ENCODE measurements at places on chromosomes 7 and 10.
A peak's percentile ranks its signal among the peaks of the same experiment; 100 is the strongest.

GRCh38 chr10:6647811-6648526 lies 67.9 kb upstream of the PRKCQ start:
- DNase-seq: peak; percentile 59

DNA sequence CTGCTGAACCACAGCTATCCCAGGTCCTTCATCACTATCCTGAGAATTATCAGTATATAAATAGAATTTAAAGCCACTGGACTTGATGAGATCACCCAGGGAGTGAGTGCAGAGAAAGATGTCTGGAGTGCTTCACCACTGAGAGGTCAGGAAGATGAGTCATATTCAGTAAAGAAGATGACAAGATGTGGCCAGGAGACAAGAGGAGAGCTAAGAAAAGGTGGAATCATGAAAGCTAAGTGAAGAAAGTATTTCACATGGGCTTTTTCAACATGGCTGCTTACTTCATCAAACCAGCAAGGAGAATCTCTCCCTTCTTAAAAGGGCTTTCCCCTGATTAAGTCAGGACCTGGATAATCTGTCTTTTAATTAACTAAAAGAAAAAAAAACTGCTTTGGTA lies 9.1 kb upstream of the PRKAR2B start:
- DNase-seq: no peak

GRCh38 chr10:129846991-129847391 lies 117.1 kb downstream of the EBF3 start:
- DNase-seq: no peak

DNA sequence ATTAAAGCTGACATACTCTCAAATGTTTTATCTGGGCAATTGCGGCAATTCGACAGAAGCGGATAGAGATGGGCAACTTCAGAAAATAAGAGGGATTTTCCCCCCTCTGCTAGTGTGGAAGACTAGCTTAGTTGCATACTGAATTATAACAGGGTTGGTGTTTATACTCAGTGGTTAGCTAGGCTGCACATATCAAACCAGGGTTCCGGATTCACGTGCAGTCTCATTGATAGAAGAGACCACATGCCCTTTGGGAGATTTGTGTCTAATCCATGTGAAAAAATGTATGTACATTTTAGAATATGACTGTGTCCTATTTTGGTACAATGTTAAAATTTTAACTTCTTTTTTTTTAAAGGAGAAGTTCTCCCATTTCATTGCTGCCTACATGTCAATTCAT lies 136.9 kb upstream of the FZD1 start:
- DNase-seq: no peak

DNA sequence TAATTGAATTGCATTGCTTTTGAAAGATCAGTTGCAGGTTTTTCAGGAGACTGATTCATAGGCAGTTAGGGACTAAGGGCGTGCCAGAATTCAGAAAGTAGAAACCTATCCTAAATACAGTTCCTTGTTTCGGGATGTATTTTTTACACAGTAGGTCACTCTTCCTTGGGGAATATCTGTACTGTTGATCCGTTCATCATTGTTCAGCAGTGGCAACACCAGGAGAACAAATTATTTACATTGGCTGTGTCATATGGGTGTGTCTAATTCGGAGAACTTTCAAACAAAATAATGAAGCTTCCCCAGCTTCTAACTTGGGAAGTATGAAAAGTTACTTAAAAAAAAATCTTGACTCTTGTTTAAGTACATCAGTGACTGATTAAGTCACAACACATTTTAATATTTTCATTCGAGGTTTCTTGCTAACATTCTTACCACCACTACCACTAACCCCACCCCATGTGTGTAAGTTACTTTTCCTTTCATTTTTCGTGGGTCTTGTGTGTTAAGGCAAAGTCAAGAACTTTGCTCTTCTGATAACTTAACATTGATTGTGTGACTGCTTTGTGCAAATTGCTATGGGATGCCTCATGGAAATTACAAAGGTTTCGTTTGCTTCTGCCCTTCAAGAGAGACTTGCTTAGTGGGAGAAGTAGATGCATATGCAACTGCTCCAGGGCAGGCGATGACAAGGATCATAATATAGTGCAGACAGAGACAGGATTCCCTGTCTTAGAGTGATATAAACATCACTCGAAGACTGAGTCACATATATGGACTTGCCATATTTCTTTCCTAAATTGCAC lies 43.8 kb upstream of the RPA3 start:
- DNase-seq: no peak

DNA sequence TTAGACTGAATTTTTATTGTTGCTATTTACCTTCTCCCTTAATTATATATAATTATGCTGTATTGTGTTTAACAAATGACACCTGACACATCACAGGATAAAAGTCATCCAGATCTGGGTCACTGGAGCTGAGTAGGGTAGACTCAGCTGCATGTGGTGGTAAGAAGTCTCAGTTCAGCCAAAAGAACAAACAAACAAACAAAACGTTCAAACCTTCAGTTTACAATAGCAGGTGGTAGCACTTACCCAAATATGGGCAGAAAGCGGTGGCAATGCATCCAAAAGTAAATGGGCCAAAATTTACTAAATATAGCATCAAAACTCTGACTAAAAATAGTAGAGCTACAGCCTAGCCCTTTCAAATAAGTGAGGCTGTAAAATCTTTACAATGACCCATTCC lies 42.2 kb downstream of the ZWINT start:
- no peak for DNase-seq

- no peak for DNase-seq
Observed at GRCh38 chr7:54831046-54831643, 72.1 kb upstream of the SEC61G start.

DNA sequence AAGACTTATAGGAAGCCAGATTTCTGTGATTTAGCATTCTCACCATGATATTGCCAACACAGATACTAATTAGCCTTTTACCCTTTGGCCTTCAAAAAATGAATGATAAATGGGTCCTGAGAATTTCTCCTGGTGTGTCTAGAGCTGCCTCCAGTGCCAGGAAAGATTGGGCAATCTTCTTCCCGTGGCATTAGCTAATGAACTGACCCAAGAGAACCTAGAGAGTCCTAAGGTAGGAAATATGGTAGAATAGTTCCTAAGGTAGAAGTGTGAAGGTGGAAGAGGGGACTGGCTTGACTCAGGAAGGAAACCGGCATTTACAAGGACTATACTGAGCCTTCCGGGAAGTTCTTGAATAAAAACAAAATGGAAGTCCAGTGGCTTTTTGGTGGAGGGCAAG lies 133.1 kb downstream of the GFRA1 start:
- DNase-seq: no peak

- DNase-seq: peak; percentile 36
Observed at GRCh38 chr10:88831709-88832108, 19.9 kb downstream of the ANKRD22 start.

DNA sequence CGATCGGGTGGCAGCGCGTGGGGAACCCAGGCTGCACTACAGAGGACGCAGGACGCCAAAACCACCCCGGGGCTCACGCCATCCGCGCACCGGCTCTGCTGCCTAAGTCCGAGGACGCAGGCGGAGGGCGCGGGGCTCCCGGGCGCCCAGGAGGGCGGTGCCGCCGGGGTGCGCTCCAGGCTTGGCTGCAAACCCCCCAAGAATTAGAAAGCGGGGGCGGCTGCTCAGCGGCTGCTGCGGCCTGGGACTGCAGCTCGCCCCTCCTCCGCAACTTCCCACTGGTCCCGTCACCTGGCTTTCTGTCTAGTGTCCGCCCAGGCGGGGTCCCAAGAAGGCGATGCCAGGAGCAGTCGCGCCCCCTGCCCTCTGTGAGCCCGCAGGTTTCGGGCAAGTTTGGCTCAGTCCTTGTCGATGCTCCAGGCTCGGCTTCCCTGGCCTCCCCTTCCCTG lies 1.7 kb upstream of the POU6F2 start:
- no peak for DNase-seq

- peak; percentile 92 for DNase-seq
Observed at GRCh38 chr10:133336577-133337369, at the start of gene CALY. Gene CALY (minus strand): TSS chr10:133336896. CDS start chr10:133328989, 7,907 bp downstream.

GRCh38 chr7:38195804-38196595 lies 18.0 kb downstream of the STARD3NL start:
- no peak for DNase-seq

DNA sequence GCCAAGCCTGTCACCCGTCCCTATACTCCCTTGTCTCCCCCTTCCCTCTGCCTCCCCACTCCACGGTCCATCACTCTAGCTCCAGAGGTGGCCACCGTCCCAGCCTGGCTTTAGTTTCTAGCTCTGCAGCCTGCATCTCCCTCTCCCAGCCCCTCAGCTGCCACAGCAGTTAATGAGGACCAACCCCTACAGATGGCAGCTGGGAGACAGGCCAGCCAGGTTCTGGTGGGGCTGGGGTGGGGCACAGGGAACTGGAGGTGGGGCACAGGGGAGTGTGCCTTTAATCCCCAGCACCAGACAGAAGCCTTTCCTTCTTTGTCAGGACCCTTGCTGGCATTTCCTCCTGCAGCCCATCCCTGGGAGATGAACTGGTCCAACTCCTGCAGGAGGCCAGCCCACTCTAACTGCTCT lies 21.1 kb downstream of the UNC5B start:
- no peak for DNase-seq

GRCh38 chr10:31947144-31947926 lies 18.7 kb upstream of the ARHGAP12 start:
- no peak for DNase-seq

GRCh38 chr7:95433952-95434556 lies 774 bp downstream of the PON2 start:
- DNase-seq: no peak

DNA sequence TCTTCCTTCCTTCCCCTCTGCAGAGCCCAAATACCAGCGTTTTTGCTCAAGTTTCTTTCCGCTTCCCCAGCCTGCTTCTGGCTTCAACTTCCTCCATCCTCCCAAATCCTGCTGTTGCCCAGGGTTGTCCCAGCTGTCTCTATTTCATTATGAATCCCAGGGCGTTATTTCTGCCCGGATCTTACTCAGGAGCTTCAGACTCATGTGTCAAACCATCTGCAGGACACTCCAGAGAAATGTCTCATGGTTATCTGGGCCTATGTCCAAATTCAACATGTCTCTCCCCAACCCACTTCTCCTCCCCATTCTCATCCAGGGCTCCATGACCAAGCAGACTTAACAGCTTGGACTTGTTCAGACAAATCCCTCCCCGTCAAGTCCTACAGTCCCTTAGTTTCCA lies 15.6 kb downstream of the ARHGAP22 start:
- DNase-seq: no peak

DNA sequence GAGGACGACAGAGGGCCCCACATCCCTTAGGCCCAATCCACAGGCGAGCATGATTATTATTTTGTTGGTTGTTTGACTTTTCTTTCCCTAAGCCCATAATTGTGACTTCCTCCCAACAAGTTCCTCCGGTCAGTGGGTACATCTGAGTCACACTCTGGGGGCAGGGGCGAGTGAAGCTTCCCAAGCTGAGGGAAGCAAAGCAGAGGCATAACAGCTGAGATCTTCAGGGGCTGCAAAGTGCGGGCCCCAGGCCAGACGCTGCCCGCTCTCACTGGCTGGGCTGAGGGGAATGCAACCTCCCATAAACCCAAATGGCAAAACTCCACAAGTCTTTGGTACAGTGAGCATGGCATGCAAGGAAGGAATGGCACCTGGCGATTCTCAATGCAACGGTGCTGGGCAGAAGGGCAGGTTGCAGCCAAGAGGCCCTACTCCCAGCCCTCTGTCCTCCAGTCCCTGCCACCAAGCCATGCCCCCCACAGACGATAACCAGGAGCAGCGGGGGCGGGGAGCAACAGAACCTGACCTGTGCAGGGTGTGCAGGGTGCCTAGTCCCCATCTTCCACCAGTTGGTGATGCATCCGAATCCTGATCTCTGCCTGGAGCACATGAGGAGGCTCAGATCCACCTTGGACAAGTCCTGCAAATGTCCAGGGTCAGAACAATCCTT lies 25.3 kb downstream of the TNS3 start:
- DNase-seq: no peak

DNA sequence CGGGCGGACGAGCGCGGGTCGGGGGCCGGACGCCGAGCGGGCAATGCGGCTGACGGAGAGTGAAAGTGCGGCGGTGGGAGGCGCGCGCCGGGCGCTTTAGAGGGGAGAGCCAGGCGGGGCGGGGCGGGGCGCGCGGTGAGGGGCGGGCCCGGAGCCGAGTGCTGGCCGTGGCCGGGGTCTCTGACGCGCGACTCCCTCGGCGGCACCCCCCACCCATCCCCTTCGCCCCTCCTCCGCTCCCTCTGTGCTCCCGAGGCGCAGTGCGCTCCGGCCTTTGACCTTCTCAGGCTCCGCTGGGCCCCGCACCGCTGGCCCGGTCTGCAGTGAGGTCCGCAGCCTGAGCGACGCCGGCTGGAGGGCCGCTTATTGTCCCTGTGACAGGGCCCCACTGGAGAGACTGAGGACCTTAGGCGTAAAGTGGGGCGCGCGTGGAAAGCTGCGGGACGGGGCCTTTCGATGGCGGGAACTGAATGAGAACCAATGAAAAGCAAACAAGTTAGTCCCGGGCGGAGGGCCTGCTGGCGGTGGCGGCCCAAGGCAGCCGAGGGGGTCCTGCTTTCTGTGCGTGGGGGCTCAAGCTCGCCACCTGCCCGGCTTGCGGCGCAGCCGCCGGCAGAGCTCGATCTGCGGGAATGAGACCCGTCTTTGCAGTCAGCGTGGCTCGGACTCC lies at the start of gene CXCL12:
Gene CXCL12 (minus strand): TSS at position 72 of the 670 bp plus-strand sequence. CDS start 92 bp downstream, outside the sequence.
- DNase-seq: no peak

DNA sequence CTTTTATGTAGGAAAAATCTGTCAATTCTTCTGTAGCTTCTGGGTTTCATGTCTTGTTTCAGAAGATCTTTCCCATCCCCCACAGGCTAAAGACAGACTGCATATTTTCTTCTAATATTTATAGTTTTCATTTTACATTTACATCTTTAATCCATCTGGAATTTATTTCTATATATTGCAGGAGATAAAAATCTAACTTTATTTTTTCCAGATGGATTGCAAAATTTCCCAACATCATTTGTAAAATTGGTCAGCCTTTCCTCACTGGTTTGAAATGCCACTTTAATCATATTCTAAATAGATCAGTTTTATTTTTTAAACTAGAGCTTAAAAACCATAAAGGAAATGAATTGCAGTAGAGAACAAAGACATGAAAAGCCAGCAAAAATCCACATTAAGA lies 46.9 kb downstream of the TMEM26 start:
- DNase-seq: no peak

DNA sequence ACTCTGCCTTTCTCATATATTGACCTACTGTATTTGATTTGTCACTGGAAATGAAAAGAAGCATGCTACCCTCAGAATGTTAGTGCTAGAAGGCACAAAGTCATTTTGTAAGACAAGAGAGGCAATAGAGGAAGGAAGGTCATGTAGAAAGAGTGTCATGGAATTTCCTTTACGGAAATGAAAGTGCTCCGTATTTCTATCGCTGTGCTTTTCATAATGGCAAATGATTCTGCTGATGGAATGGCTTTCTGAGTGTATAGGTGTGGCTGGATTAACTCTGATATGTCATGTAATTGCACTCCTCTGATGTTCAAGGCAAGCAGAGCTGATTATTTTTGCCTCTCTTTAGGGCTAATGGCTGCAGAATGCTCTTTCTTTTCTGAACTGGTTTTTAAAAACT lies 15.5 kb upstream of the STEAP4 start:
- DNase-seq: no peak

DNA sequence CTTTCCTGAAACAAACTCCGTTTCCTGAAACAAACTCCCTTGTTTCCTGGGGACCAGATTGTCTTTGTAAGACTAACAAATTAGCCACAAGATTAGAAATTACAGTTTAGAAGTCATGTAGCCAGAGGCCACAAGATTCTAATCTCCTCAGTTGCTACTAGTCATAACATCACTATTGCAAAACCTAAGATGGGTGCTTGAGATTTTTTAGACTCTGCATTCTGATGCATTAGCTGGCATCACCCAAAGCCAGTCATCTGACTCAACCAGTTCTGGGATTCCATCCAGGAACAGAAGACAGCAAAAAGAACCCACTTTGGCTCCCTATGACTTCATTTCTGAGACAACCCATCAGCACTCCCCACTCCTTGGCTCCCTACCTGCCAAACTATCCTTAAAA lies 367.9 kb upstream of the MBL2 start:
- DNase-seq: no peak

GRCh38 chr10:80659289-80659688 lies 121.6 kb downstream of the SH2D4B start:
- DNase-seq: no peak
